ENCODE measurements at places on chromosomes 6 and 20.
A peak's percentile ranks its signal among the peaks of the same experiment; 100 is the strongest.

DNA sequence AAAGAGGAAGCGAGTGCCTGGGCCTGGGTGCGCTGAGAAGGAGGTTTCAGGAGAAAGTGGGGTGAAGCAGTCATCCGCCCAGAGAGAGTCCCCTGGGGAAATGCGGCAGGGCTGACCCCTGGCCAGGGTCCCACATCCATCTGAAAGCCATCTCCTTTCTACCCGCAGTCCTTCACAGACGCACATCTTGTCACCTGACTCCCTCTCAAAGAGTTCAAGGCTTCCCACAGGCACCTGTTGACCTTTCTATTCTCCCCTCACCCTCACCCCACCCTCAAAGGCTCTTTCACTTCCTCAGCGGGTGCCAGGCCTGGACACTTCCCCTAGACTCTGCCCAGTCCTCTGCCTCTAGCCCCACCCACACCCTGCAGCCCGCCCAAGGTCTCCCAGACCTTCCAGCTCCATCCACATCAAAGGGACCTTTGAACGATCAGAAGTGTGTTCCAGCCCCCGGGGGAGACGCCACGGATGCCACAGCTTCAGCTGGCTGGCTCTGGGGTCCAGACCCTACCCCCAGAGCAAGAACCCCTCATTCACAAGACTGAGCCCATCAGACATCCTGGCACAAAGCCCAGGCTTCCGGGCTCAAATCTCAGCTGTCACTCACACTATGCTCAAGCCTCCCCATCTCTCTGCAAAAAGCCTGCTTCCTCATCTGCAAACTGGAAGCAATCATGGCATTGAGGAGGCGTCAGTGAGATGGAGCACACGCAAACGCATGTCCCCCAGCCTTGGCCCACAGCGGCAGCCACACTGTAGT, 2.1 kb downstream of the CTSZ start:
- DNase-seq = no peak

DNA sequence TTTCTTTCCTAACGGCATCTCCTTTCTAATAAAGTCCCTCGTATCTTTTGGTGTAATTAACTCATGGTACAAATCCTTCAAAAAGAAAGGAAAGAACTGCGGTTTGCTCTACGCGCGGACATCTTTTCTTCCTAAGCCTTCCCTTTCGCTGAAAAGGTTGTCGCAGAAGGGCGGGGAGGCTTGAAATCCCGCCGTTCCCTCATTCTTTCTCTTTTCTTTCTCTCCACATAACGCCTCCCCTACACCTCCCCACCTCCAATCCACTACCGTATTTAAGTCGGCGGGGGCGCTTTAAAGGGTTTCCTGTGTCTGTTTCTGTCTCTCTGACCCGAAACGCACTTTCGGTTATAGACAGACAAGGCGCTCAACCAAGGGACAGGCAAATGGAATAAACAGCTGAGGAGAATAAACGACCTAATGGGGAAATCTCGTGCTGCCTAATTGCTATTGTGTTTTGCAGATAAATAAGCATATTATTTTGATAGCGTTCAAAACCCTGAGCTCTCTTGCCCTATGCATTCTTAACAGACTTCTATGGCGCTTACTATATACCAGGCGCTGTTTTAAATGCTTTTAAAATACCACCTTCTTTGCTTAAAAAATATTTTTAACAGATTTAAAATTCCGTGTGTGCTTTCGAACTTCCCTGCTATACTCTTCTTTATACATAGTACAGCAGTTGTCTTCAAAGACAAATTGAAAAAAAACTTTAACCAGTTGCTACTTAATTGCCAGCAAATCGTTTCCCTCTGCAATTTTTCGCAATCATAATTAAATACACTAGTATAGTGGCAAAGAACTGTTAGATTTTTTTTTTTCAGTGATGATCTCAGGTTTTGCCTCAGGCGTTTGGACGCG, 2.5 kb upstream of the HEY2 start:
- no peak for DNase-seq

GRCh38 chr20:602111-602970, 7.8 kb downstream of the TCF15 start:
- no peak for DNase-seq

- DNase-seq = peak; percentile 55
These were observed 156.9 kb downstream of the VEGFA start for GRCh38 chr6:43926634-43927531.

DNA sequence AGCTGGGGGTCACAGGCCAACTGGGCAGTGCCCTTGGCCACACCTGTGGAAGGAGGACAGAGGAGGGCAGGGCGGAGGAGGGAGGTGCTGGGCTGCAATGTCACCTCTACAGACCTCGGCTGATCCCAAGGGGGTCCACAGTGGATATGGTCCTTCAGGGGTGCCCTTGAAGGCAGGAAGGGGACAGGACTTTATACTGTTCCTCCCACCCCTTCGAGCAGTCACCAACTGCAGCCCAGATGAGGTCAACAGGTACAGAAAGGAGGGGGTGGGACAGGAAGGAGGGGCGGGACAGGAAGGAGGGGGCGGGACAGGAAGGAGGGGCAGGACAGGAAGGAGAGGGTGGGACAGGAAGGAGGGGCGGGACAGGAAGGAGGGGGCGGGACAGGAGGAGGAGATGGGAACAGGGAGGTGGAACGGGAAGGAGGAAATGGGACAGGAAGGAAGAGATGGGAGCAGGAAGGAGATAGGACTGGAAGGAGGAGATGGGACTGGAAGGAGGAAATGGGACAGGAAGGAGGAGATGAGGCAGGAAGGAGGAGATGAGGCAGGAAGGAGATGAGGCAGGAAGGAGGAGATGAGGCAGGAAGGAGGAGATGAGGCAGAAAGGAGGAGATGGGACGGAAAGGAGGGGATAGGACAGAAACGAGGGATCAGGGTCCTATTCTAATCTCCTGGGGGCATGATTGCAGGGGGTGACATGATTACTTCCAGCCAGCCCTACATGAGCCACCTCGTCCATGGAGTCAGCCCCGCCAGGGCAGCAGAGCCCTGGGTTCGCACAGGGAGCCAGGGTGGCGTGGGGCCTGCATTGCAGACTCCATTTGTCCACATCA, 19.4 kb upstream of the MRGBP start:
- no peak for DNase-seq

DNA sequence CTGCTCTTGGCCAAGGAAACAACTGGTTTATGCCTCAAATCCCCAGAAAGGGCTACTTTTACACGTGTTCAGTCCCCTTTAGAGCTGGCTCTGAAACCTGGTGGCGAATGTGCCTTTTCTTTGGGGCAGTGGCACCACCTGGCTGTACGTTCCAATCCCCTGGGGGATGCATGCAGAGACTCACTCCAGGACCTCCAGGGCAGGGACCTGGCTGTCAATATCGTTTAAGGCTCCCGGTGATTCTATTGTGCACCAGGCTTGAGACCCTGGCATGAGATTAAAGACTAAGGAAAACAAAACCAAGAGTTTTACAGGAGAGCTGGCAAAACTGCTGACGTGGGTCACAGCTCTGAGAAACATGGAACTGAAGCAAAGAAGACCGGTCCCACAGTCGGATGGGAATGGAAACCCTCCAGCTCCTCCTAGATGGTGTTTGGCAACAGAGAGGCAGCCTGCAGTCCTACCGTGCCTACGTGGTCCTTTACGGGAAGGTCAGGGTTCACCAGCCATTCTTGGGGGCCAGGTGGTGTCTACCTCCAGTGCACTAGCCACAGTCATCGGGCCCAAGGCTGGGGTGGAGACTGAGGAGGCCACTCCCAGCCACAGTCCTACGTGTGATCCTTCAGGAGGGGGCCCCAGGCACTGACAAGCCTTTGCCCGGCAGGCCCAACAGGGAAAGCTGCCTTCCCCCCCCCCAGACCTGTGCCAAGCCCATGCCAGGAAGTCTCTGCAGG, 203.3 kb upstream of the CST7 start:
- DNase-seq = no peak

GRCh38 chr6:98847779-98848538, 13.6 kb downstream of the POU3F2 start:
- no peak for DNase-seq

DNA sequence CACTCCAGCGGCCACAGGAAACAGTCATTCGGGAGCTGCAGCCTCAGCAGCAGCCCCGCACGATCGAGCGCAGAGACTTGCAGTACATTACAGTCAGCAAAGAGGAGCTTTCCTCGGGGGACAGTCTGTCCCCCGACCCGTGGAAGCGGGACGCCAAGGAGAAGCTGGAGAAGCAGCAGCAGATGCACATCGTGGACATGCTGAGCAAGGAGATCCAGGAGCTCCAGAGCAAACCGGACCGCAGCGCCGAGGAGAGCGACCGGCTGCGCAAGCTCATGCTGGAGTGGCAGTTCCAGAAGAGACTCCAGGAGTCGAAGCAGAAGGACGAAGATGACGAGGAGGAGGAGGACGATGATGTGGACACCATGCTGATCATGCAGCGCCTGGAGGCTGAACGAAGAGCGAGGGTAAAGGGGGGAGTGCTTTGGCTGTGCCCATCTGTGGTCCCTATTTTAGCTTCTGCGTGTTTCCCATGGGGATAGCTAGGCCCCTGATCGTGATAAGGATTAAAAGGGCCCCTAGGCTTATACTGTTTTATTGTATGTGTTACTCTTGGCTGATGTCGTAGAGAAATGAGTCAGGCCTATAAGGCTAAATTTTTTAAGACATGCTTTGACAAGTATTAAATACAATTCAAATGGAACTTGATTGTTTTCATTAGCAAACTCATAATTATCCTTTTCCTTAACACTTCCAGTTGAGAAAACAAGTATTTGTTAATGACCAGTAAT, 45.5 kb upstream of the KIF25 start:
- DNase-seq = no peak

GRCh38 chr6:7697820-7698623, 27.9 kb upstream of the BMP6 start:
- DNase-seq = peak; percentile 84

DNA sequence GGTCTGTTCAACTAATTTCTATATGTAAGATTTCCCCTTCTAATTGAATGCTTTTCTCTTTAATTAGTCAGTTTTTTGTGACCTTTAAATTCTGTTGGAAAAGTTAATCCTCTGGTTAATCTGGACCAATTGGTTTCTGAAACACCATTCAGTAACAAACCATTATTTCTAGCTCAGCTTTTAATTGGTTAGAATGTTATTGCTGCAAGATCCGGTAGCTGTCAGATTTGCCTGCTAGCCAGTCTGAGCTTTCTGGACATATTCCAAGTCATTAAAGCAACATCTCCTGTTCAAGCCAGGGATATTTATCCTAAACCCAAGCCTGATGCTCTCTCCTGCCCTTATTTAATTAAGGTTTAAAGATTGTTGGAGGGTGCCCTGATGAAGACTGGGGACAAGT, 55.1 kb upstream of the FBXL4 start:
- DNase-seq = no peak

Measured in SIG-M5 (cell line).